ENCODE measurements at places on chromosomes 2 and 18.

GRCh38 chr2:180707884-180708205 lies 272.6 kb upstream of the UBE2E3 start:
- no peak for DNase-seq

- DNase-seq: no peak
Observed at GRCh38 chr18:49050452-49050851, 99.7 kb upstream of the SMAD7 start.

- DNase-seq: no peak
Observed at GRCh38 chr2:55776479-55776878, 82.8 kb upstream of the PNPT1 start.

DNA sequence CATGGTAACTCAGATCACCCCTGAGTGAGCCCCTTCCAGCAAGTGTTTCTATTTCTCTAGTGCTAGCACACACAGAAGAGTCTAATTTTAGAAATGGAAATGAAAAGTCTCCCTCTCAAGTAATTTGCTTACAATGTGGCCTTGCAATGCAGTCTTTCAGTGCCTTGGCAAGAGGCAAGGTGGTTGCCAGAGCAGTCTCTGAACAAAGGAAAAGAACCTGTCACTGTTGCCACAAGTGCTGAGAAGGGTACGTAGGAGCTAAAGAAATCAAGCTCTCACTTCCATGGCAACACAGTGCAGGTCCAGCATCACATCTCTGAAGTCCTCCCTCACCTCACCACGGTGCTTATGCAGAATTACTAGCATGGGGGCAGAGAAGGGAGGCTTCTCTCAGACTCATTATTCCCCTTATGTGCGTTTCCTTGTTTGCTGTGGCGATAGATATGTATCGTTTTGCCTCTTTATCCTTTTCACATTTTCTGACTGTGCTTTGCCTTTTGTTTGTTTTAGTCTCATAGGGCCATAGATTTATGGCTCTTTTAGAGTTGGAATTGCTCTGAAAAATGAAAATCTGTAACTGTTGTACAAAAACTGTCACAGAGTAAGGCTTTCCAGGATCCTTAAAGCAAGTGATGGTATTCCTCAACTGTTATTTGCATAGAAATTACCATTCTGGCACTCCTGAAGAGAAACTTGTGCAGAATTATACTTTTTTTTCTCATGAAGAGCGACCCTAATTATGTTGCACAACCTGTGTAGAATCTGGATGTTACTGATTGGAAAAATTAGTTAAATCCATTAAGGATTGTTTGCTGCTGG lies 164.8 kb downstream of the CCDC85A start:
- DNase-seq: no peak

DNA sequence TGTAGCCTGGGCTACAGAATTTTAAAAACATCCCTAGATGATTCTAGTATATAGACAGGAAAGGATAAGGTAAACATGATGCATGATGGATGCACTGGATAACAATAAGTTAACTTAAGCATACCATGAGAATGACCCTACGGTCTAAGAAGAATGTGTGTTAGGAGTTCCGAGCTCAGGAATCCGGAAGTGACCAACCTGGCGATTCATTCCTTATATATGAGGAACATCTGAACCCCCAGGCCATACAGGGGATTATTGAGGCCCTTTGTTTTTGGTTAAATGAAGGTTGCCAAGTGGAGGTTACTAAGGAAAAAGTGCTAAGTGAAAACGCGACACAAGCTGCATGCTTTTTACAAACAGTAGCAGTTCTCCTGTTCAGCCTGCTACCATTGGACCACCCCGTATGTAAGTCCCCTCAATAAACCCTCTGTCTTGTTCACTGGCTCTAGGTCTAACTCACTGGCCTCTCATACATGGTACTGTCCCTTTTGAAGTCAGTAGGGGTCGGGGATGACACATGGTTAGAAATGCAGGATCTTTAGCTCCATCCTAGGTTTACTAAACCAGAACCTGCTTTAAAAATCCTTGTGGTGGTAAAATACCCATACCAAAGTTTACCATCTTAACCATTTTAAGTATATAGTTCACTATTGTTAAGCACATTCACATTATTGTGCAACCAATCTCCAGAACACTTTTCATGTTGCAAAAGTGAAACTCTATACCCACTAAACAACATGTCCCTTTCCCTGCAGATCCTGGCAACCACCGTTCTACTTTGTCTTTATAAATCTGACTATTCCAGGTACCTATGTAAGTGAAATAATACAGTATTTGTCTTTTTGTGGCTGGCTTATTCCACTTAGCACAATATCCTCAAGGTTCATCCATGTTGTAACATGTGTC lies 111.0 kb upstream of the MAP4K3 start:
- DNase-seq: no peak

DNA sequence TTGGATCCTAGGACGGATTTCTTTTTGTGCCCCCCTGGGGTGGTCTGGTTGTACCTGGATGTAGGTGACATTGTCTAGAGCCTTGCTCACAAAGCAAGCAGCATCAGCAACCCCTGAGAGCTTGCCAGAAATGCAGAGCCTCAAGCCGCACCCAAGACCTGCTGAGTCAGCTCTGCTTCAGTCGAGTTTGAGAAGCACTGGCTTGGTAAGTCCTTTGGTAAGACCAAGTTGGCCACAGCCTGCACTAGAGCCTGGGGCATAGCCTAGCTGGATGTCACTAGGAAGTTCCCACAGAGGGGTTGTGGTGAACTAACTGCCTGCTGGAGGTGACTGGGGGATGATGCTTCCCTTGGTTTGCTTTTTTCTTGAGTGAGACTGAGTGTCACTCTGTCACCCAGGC lies 6.2 kb downstream of the ABCG5 start:
- DNase-seq: no peak

DNA sequence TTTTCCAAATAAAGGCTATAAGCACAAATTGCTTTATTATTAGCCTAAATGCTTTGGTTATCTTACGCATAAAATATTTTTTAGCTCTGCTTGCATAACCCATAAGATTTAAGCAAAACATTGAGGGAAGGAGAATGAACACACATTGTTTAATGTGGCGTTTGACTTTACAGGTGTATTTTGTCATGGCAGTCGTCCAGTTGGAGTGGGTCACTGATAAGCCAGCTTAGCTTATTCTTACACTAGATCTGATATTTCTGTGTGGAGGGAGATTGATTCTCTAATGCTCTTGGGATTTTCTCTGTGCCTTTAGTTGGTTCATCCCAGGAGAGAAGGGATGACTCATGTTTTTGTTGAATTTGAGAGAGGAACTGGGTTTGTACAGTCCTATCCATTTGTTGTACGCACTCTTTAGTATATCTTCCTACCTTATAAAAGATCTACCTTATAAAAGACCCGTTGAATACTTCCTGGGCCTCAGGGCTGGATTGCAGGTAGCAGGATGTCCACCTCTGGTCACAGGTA lies 47.5 kb upstream of the ACYP2 start:
- DNase-seq: no peak

- no peak for DNase-seq
Observed at GRCh38 chr2:218428846-218429558, 10.1 kb downstream of the VIL1 start.

DNA sequence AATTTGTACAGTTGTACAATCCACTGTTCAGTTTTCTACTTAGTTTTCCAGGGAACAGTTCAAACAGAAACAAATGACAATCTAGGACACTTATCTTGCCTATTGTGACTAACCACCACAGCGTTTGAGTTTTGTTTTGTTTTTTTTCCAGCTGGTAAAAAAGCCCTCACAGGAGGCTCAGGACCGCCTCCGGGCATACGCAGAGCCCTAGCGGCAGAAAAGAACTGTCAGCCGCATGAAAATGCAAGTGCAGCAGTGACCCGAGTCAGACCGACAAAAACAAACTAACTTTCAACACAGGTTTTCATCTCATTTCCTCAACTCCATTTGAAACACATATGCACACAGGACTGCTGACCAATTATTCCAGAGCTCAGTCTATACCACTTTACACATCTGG lies 68.6 kb downstream of the STEAP3 start:
- DNase-seq: no peak
